KBM-7 (cell line): ENCODE measurements at places on chromosomes 2 and 18.

- no peak for DNase-seq
These were observed 2.3 kb downstream of the ARL4C start for GRCh38 chr2:234494361-234495250.

DNA sequence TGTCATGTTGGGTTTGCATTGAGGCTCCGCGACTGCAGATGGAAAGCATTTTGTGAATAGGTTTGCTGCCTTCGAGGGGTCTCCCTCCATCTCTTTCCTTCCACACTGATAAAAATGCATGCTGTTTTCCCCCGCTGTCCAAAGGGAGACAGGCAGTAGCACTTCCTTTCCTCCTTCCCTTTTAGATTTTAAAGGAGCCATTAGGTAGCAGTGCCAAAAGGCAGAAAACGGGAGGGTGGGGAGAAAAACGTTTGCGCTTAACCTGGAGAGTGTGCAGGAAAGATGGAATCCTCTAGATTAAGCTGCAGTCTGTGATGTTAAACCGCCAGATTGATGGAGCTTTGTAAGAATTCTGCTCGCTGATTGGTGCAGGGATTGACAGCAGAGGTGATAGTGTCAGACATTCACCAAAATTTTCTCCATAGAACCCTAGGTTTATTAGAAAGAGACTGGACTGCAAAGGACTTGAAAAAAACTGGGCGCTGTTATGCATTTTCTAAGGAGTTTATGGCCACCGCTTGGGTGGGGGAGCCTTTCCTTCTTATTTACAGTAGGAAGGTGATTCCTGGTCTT, 688 bp downstream of the MAPRE2 start:
- no peak for DNase-seq

GRCh38 chr2:212686285-212686895, 147.8 kb upstream of the ERBB4 start:
- peak; percentile 74 for DNase-seq

GRCh38 chr2:1588978-1589621, 155.2 kb downstream of the PXDN start:
- no peak for DNase-seq

DNA sequence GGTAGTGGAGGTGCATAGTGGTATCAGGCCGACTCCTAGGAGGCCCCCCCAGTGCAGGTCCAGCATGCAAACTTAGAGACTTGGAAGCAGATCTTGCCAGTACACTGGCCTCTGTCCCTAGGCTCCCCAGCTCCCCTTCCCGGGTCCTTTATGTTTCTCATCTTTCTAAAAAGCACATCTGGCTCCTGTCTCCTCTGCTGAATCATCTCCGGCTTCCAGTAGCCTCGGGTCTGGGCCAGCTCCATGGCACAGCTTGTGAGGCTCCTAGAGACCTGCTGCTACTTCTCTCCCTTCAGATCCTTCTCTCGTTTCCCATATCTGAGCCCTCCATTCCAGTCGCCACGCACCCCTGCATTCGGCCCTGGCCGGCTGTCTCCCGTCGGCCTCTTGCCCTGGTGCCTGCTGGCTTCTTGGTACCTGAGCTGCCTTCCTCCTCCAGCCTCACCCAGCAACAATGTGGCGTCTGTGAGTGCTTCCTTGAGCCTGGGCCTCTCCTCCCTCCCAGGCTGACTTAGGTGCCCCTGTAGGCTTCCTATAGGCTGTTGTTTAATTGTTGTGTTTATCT, 6.6 kb downstream of the TRAF3IP1 start:
- no peak for DNase-seq

- DNase-seq = no peak
These were observed 9.3 kb upstream of the ATL2 start for GRCh38 chr2:38386377-38386776.

DNA sequence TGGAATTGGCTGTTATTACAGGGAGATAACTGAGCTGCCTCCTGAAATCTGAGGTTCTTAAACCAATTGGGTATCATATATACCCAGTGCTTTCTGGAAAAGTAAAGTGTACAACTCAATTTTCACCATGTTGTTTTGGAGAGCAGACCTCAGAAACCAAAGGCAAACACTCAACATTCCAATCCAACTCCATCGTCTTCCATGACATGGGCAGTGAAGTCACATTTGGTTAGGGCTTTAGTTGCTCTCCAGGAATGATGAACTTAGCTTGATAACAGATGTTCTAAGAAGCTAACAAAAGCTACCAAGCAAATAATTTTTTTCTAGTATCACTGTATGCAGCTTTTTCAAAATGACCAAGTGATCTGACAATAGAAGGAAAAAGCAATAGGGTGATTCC, 107.0 kb upstream of the SLC35G4 start:
- no peak for DNase-seq

DNA sequence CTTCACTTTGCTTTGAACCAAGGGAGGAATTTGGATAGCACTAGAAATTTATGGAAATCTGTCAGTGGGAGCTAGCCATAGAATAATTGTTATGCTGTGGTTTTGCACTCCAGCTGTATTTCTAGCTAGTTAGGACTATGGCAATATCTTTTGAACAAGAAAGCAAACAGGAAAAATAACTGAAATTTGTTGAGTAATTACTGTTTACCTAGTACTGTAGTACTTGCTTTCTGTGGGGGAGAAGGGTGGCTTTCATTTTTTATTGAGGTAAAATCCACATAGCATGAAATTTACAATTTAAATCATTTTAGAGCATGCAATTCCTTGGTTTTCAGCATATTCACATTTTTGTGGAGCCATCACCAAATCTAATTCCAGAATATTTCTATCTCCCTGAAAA, 28.4 kb downstream of the MBD5 start:
- no peak for DNase-seq

- DNase-seq = no peak
These were observed at the start of gene ZBTB7C for GRCh38 chr18:48408727-48409590. Gene ZBTB7C (minus strand): TSS chr18:48409383.

DNA sequence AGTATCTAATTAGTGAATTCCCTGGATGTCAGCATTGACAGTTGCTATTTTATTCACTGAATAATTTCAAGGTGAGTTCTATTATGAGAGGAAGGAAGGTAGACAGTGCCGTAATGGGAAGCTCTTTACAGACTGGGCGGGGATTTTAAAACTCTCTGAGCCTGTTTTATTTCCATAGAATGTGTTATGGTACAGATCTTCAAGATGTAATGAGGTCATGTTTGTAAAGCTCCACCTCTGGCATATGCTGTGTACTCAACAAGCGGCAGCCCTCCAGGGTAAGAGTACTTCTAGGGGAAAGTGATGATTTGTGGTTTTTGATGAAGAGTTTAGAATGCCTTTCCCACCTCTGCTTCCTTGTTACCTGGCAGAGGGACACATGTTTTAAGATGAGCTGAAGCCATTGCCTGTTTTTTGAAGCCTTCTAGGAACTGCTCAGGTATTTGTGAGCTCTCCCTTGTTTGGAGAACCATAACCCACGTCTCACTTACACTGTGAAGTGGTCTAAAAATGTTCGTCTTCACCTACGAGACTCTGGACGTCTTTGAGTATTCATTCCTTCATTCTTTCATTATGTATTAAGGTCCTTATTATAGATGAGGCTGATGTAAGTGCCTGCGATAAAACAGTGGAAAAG, 251.2 kb downstream of the PTGR3 start:
- no peak for DNase-seq

- DNase-seq = no peak
These were observed 6.9 kb downstream of the HSBP1L1 start for GRCh38 chr18:79971211-79971952.

GRCh38 chr2:115757286-115757685, 1314.8 kb downstream of the DPP10 start:
- DNase-seq = no peak

DNA sequence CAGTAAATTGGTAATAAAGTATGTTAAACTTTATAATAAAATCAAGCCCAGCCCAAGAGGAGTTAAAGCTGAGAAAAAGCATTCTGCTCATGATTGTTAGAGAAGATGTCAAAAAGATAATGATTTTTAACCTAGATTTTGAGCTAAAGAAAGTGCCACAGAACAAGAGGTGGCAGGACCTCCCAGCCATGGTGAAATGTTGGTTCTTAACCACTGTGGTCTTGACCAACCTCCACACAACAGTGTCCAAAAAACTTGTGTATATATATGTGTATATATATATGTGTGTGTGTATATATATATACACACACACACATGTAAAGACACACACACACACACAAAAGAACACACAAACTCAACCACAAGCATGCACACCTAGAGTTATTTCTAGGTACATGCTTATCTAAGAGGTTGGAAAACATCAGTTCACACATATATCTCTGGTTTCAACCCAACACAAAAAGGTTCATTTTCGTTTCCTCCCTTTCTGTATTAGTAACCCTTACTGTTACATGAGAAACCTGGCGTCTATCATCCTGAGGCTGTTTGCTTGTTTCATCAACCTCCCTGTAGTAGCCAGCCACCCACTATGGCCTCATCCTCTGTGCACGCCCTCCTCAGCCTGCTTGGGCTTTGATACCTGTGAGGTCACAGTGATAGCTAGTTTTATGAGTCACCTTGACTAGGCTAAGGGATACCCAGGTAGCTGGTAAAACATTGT, 631.8 kb upstream of the ID2 start:
- DNase-seq = no peak

DNA sequence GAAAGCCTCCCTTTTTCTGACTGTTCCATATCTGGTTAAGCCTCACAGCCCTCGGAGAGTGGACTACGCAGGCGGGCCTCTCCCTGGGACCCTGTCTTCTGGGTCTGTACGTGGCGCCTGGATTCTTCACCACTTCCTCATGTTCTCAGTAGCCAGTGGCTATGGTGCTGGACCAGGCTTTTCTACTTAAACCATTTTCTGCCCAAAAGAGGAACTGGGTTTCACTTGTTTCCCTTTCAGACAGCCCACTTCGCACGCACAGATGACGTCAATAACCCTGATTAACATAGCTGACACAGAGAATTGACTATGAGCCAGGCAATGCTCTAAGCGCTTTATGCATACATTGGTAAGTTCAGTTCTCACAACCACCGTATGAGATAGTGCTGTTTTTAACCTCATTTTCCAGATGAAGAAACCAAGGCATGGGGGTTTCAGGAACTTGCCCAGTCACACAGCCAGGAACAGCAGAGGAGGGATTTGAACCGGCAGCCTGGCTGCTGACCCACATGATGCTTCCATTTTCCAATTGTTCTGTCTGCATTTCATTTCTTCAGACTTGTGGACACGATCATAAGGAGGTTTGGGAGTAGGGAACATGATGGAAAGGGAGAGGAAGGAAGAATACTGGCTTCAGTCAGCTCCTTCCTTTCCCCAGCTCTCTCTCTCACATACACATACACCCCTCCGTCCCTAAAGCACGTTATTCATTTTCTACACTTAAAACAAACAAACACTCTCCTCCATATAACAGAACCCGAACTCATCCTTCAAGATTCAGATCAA, 41.7 kb downstream of the MYOM1 start:
- DNase-seq = peak; percentile 97

DNA sequence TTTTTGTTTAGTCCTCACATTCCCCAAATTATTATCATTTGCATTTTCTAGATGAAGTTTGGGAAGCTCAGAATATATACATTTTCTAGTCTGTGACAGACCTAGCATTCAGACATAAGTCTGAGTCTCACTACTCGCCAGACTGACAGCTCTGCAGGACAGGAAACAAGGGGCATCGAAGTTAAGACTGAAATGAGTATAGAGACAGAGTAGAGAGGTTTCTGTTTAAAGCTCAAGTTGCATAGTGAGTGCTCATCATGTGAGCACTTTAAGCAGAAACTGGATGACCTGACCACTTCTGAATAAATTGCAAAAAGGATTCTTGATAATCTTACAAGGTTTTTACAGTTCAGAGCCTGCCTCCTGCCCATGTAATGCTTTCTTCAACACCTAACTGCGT, 1.1 kb downstream of the HADHB start:
- peak; percentile 21 for DNase-seq

DNA sequence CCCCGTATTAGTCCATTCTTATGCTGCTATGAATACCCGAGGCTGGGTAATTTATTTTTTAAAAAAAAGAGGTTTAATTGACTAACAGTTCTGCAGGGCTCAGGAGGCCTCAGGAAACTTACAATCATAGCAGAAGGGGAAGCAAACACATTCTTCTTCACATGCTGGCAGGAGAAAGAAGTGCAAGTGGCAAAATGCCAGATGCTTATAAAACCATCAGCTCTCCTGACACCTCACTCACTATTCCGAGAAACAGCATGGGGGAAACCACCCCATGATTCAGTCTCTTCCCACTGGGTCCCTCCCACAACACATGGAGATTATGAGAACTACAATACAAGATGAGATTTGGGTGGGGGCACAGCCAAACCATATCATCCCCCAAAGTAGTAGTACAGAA, 2148.5 kb upstream of the PIK3C3 start:
- peak; percentile 78 for DNase-seq

- DNase-seq = no peak
These were observed 213.2 kb downstream of the KCNJ3 start for GRCh38 chr2:154911729-154912128.

- peak; percentile 43 for DNase-seq
These were observed 7.9 kb upstream of the CFAP36 start for GRCh38 chr2:55511508-55512124.

DNA sequence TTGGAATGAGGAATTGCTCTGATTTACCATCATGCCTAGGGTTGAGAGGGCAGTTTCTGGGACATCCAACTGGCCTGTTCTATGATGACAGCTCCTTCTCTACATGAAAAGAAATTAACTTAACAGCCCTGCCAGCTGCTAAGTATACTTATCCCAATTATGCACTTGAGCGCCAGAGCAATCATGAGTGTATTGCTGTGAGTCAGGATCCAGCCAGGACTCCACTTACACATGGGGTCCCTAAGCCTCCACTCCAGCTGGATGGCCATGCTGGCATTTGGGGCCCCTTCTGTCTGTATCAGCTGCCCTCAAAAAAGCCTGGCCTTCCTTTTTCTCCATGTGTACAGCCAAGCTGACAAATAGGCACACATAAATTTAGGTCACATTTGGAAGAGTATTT, 481.9 kb downstream of the TMX3 start:
- DNase-seq = no peak

- DNase-seq = no peak
These were observed 79.0 kb upstream of the TAF1B start for GRCh38 chr2:9764153-9764778.

DNA sequence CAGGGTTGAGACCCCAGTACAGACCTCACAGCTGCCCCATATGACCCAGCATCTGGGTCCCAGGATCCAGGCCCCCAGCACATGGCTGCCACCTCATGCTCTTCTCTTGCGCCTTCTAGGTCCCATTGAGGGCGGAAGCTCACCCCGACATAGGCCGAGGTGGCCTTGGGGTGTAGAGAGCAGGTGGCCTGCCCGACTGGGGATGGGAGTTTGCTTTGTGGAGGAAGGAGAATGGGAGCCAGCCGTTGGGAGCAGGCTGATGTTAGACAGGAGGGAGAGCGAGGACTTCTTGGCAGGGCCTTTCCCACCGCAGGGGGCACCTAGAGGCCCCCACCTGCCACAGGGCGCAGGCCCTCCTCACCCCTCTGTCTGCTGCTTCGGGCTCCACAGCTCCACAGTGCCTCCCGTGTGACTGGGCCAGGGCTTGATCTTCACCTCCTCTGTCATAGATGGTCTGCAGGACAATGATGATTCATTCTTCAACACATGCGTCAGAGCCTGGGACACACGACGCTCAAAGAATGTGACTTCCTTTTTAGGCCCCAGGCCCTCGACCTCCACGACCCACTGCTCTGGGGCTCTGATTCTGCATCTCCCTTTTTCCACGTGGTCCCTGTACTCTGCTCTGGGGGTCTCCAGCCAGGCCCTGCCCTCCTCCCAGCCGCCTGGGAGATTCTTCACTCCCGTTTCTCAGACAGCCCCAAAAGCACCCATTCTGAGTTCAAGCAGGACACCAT, 86.6 kb upstream of the ODC1 start:
- DNase-seq = peak; percentile 24

- no peak for DNase-seq
These were observed 1.9 kb downstream of the NDUFV2 start for GRCh38 chr18:9104244-9104901.
